ENCODE measurements at places on chromosomes 4 and X.

DNA sequence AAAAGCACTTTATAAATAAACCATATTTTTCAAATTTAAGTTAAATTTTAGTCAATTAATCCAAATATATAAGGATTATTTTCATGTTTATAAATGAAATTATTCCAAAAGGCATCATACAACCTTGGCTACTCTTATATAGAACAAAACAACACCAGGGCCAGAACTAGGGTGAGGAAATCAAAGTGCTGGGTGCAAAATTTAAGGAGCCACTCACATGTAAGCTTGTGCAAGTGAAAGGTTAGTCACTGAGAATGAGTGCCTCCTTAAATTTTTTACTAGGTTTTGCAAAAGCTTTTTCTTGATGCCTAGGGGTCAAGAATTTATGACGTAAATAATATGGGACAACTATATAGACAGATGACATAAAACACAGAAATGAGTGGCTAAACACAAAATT is 83.4 kb upstream of the COX18 start:
- no peak for DNase-seq

GRCh38 chrX:71621603-71622002 is 3.3 kb upstream of the CXCR3 start:
- no peak for DNase-seq

DNA sequence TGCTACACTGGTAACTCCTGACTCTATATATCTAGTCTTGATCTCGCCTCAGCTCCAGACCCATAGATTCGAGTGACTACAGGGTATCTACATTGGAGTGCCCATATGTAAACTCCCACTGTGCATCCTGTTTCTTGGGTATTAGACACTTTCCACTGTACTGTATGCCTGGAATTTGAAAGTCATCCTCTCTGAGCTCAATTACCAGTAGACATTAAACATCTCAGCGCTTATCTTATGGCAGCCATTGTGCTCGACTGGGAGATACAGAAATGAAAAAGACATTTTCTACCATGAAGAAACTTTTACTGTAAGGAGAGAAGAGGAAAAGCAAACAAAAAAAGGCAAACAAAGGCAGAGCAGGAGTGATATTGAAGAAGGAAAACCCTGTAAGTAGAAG is 151.9 kb upstream of the JADE1 start:
- DNase-seq: no peak

DNA sequence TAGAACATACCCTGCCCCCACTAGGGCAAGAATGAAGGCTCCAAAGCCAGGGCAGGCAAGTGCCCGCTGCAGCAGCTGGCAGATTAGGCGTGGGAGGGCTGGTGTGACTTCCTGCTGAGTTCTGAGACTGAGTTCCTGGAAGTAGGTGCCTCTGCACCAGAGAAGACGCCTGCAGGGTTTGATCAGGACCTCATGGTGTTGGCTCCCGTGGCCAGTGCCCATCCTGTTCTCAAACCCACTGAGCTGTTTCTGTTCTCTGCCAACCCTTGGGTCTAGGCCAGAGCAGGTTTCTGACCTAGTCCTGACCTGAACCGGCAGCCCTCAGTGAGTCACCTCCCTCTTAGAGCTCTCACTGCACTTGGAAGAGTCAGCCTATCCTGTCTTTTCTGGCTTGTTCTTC is 220.7 kb downstream of the HS6ST2 start:
- no peak for DNase-seq

GRCh38 chr4:103915224-103915869 is 195.6 kb upstream of the TACR3 start:
- no peak for DNase-seq

DNA sequence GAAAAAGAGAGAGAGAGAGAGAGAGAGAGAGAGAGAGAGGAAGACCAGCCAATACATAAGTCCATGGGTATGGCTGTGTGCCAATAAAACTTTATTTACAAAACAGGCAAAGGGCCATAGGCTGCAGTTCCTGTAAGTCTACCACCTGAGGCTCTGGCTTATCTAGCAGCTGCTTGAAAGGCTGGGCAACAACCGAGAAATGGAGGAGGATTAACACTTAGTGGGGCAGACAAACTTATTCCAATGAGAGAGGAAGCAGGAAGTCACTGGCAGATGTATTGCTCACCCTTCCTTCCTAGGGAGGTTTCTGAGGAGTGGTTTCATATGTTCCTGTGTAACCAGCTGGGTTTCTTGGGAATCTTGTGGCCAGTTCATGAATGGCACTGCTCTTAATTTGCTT is 4.7 kb upstream of the GPR143 start:
- DNase-seq: no peak

DNA sequence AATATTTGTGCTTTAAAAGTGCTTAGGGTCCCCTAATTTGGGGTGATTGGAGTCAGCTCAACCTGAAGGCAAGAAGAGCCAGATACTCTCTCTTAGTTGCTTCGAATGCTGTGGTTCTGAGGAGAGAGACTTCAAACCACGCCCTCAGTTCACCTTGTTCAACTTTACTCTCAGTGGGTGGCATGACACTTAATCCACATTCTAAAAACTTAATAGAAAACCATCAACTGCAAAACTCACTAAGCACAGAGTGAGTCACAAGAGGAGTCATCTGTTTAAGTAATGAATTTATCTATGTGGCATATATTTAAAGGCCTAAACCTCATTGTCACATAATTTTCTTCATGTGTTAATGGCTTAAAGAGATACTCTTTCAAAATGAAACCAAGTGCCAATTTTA is 99.5 kb upstream of the SLC4A4 start:
- DNase-seq: no peak

DNA sequence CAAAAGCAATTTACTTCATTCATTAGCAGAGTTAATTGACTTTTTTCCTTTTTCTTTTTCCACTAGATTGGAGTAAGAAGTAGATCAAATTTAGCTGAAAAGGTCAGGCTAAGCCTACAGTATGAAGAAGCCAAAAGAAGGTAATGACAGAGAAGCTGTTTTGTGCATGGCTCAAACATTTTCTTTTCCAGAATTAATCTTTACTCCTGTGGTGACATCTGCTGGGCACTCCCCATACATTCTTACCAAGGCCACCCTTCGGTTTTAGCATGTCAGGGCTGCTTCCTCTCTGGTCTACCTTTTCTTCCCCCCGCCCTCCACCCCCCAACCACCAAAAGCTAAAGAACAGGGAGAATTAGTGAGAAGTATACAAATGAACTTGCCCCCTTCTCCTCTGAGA is 70.2 kb downstream of the CLDN22 start:
- peak; percentile 65 for DNase-seq

DNA sequence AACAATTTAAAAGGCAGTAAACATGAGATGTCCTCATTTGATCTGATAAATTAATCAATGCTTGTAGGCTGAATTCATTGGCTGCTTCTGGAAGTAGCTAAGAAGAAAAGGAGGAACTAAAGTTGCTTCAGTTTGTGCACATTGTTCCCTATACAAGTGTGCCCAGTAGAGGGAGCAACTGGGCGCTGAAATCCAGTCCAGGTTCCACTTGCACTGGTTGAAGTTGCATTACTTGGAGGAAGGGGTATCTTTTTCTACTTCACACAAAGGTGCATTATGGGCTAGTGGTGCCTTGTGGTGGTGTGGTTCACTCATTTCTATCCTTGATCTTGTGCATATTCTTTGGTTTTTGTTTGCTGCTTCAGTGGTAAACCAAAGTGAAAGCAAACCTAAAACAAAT is 67.9 kb upstream of the SOX3 start:
- DNase-seq: no peak

- DNase-seq: no peak
Observed at GRCh38 chr4:108529984-108530905, 90.1 kb upstream of the RPL34 start.

DNA sequence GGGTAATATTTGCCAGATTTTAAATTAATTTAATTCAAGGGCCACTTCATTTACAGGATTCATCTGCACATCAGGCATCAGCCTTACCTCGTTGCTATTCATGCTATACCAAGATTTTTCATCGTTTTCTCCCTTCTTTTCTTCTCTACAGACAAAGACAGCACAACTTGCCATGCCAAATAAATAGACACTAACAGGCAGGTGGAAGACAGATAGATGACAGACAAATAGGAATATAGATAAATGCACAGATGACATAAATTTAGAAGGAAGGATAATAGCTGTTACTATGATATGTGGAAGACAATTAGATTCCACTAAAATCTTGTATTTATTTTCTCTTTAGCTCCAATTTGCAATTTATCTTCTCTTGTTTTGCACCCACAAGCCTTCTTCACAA is 164.5 kb upstream of the ARX start:
- DNase-seq: no peak

DNA sequence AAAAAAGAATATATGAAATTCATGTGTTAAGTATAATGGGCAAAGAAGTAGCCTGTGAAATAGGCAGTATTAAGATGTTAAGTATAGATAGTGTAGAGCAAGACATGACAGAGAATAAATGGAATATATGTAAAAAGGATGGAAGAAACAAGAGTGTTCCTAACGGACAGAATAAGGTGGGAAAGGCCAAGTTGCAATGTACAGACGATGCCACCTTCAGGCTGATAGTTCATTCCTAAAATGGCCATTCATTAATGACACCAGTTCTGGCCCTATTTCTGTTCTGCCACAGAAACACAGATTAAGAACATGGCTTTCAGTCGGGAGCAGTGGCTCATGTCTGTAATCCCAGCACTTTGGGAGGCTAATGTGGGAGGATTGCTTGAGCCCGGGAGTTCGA is 4.4 kb upstream of the FAM184B start:
- no peak for DNase-seq

DNA sequence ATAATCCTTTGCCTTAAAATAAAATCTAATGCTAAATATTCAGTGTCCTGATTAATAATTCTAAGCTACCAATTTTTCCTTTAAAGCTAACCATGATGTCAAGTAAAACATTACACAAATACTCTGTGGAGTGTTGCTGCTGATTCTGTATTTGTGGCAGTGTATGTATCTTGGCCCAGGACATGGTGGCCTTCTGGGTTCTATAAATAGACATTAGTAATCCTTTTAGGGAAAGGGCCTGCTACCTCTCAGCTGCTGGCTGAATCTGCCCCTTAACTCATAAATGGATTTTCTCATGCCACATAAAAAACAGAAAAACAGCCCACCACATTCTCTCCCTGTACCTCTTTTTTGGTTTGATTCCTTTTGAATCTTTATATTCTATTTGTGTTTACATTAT is 1.2 kb upstream of the XK start:
- DNase-seq: no peak

DNA sequence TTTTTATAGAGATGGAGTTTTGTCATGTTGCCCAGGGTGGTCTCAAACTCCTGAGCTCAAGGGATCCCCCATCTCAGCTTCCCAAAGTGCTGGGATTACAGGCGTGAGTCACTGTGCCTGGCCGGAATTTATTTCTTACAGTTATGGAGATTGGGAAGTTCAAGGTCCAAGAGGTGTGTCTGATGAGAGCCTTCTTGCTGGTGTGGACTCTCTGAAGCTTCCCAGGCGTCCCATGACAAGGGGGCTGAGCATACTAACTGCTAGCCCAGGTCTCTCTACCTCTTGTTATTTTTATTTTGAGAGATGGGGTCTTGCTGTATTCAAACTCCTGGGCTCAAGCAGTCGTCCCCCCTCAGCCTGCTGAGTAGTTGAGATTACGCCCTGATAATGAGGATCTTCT is 2.9 kb upstream of the NSD2 start:
- DNase-seq: no peak

GRCh38 chr4:81418572-81418971 is 53.1 kb downstream of the RASGEF1B start:
- no peak for DNase-seq

DNA sequence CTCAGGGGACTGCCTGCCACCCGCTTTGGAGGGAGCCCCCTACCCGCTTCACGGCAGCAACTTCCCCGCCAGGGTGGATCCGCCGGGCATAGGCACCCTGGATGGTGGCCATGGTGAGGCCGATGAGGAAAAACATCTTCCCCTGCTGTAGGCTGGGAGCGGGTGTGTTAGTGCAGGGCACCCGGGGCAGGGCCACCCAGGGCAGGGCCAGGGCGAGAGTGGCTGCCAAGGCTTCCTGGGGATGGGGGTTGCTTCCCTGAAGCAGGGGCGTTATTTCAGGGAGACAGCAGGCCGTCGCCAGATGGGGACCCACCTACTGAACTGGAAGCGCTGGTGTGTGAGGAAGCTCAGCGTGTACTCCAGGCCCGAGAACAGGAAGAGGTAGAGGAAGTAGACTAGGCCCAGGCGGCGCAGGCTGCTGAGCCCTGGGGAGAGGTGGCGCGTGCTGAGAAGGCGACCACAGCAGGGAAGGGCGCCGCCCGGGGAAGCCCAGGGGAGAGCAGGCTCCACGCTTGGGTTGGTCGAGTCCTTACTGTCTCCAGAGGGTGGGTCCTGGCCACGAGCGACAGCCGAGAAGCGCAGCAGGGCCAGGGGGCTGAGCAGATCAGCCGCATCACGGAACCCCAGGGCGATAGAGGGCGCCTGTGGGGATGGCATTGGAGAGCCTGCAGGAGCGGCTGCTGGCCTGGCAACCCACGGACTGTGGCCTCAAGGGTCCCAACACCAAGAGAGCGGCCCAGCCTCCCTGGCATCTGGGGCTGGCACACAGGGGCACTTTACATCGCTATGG is 31.5 kb downstream of the NOP14 start:
- DNase-seq: no peak

GRCh38 chr4:137125011-137125410 is 407.3 kb downstream of the PCDH18 start:
- DNase-seq: no peak

All from NCI-H1092 treated with DMSO at 0.1 percent for 48 hours (cell line).